ENCODE measurements at places on chromosomes 11 and 22.

DNA sequence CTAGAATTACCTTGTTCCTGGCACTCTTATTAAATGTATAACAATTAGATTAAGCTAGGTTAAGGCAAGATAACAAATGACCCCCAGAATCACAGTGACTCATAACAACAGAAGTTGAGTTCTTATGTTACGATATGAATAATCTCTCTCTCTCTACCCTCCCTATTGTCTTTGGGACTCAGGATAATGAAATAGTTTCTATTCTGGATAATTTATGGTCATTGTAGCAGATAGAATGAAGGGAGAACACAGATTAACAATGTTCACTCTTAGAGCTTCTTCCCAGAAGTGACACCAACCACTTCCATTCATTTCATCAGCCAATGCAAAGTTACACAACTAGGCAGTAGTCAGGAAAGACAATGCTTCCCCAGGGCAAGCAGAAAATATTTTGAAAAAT lies 334.5 kb downstream of the C11orf87 start:
- no peak for DNase-seq

GRCh38 chr11:101707477-101707876 lies 123.7 kb upstream of the TRPC6 start:
- no peak for DNase-seq

DNA sequence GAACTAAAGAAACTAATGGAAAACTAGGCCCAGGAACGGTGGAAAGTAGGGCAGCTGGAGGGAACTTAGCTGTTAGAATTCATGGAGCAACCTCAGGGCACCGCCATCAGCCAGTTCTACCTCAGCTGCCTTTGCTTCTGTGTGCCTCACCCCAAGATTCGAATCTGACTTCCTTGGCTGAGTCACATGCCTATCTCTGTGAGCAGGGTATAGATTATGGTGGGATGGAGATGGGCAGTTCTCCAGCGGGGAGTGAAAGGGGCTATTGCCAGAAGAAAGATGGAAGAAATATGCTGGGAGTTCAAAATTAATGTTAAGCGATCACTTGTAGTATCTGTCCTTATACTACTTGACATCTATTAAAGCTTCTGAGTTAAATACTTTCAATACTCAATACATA lies 18.9 kb upstream of the VWA5A start:
- no peak for DNase-seq

DNA sequence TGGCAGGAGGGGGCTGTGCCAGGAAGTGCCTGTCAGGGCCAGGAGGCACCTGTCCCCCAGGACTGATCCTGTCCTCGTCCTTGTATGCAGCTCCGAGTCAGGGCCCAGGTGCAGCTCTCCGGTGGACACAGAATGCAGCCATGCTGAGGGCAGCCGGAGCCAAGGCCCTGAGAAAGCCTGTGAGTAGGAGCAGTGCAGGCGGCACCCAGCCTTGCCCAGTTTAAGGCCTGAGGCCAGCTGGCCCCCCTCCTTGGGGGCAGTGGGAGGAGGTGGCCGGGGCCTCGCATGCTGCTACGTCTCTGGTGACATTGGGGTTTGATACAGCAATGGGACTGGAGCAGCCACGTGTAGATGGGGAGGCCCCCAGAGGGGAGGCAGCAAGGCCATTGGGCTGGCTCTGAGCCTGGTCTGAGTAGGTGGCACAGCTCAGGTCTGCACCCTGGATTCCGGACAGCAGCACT lies 34.9 kb downstream of the SBF1 start:
- no peak for DNase-seq

- no peak for DNase-seq
These were observed 147.9 kb upstream of the PLET1 start for GRCh38 chr11:112408517-112408916.

DNA sequence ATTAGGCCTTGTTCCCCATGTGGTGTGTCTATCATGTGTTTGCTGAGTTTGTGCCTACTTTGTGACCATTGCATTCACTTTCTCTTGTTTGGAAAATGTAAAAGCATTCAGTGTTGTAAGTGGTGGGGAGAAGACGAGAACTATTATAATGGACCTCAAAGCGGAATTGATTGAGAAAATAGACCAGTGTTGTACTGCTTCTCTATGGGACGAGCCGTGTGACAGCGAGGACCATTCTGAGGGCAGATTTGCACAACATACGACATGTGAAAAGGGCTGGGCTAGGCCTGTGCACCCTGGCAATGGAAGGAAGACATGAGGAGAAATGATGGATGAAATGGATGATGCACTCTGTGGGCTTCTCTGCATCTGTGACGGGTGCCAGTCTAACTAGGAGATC lies 233.5 kb downstream of the DSCAML1 start:
- no peak for DNase-seq

GRCh38 chr11:130583801-130584211 lies 135.4 kb downstream of the ADAMTS15 start:
- DNase-seq: no peak

- DNase-seq: peak; percentile 18
These were observed 203.0 kb upstream of the SORL1-AS1 start for GRCh38 chr11:121655537-121656327.

DNA sequence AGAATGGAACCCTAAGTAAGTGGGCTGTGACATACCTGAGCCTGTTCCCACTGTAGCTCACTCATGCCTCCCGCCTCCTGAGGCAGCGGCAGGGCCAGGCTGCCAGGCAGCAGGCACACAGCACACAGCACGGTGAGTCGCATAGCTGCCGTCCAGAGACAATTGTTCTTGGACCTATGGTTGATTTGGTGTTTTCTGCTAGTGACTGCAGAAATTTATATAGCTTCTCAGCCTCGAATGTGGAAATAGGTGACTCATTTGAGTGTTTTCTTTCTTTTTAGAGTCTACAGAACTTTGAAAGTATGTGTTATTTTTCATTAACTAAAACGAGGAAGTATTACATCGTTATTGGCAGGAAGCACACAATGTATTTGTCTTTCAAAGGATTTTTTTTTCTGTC lies at the start of gene MMP7:
Gene MMP7, minus strand, starts transcription at position 190 of the 400 bp plus-strand sequence. Its CDS starts 47 bp downstream, at position 143.
- no peak for DNase-seq

- DNase-seq: no peak
These were observed 18.0 kb upstream of the ARHGAP32 start for GRCh38 chr11:129209891-129210830.

DNA sequence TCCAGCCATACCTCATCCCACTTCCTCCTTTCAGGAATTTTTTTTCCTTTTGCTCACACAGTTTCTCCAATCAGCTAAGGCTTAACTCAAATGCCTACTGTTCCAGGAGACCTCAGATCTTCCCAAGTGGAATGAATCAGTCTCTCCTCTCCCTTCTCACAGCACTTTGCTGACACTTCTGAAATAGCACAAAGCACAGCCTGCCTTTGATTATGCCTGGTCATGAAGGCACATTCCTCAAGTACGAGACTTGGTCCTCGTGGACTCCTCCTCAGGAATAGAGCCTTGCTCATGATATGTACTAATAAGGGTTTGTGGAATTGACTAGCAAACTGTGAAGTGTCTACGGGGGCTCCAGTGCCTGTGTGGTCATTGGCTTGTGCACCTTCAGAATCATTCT lies 176.7 kb upstream of the TENM4 start:
- DNase-seq: no peak

- DNase-seq: peak; percentile 53
These were observed 796 bp upstream of the YIF1A start for GRCh38 chr11:66289548-66290329.

- DNase-seq: no peak
These were observed 88.0 kb upstream of the DBX1 start for GRCh38 chr11:20248121-20248772.

DNA sequence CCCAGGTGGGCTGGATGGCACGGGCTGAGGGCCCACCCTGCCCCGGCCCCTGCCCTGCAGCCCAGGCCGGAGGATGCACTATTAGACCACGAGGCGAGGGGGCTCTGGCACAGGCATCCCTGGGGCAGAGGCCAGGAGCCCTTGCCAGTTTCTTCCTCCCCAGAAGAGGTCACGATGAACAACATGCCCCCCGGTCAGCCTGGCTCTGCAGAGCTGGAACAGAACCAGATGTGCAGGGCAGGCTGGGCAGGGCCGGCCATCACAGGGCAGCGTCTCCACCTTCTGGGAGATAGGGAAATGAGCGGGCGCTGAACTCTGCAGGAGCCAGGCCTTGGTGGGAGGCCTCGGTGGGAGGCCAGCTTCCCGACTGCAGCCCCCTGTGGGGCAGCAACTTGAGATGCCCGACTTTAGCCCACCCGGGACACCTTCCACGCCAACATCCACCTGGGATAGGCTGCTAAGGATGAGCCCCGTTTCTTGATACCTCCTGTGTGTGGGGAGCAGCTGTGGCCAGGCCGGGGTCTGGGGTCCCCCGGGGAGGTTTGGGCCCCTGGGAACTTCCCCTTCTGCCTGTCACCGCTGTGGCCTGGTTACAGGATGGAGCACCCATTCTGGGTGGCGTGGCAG lies 21.8 kb upstream of the GNB1L start:
- DNase-seq: no peak

- no peak for DNase-seq
These were observed 68.5 kb downstream of the SPATA19 start for GRCh38 chr11:133776671-133777367.

GRCh38 chr22:25120761-25121212 lies 78.9 kb upstream of the CRYBB3 start:
- no peak for DNase-seq

DNA sequence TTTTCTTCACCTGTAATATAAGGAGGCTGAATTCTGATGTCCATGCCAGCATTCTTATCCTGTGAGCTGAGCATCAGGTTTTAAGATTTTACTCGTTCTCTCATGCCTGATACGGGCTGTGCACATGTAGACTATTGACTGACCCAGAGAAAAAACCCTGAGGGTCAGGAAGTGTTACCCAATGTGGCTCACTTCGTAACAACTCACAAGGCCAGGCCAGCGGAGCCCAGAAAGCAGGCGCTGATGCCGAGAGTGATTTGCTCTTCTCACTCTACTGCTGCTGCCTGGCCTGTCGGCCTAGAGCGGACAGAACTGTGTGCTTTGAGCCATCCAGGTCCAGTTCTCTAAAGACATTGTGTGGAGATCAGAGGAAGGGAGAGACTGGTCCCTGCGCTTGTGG lies 10.8 kb downstream of the THYN1 start:
- no peak for DNase-seq

GRCh38 chr11:11311169-11311568 lies 41.9 kb downstream of the CSNK2A3 start:
- no peak for DNase-seq

DNA sequence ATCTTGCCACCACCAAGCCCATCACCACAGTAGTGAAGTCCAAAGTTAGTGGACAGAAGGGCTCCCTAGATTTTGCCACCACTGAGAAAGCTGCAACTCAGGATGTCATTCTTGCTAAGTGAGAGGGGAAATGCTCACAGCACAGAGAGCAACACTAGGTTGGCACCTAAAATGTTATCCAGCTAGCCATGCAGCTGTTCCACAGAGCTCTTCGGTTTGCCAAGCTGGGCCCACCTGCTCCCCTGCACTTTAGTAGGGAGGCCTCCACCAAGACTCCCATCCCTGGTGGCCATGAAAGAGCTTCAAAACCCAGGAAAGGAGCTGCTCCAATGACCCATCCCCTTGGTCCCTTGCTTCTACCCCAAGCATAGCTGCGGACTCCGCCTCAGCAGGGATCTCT lies 63.8 kb downstream of the TRIM29 start:
- DNase-seq: no peak

DNA sequence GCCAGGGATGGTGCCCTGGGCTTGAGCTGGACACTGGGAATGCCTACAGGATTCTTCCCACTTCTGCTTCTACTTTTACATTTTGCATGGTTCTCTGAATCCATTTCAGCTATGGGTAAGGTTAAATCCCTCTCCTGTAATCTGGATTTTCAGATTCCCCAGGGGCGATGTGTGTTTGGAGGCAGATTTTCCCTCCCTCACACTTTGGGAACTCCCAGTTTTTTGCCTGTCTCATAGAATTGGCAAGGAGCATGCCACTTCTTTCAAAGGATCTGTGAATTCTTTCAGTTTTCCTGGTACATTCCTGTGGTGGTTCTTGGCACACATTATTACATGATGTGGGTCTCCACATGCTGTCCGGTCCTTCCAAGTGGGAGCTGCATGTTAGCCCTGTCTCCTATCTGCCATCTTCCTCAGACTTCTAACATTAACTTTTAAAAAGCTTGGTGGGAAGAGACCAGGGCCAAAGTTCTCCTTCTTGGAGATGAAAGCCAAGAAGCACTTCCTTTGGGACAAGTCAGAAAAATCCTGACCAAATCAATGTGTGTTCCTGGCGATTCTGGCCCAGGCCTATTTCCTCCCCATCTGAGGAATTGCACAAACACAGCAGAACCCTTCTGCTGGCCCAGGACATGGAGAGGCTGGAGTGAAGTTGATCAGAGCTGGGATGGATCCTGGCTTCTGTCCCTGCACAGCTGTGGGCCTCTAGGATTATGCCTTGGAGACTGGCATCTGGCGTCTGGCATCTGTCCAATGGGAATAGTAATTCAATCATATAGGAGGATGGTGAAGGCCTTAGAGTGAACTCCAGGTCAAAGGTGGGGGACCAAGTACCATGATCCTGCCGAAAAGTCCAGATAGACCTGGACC lies 5.4 kb upstream of the APOL2 start:
- DNase-seq: no peak

- no peak for DNase-seq
These were observed 116.7 kb downstream of the KCNQ1OT1 start for GRCh38 chr11:2582946-2583604.

DNA sequence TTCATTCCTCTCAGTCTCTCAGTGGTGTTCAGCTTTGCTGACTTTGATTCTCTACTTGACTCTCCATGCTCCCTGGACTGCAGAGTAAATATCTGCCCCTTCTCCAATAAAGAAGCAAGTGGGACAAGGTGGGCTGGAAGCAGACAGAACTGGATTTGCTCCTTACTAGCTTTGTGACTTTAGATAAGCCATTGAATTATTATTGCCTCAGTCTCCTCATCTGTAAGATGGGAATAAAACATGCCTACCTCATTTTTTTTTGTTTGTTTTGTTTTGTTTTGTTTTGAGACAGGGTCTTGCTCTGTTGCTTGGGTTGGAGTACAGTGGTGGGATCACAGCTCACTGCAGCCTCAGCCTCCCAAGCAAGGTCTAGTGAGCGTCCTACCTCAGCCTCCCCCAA lies 44.6 kb downstream of the WT1 start:
- no peak for DNase-seq

DNA sequence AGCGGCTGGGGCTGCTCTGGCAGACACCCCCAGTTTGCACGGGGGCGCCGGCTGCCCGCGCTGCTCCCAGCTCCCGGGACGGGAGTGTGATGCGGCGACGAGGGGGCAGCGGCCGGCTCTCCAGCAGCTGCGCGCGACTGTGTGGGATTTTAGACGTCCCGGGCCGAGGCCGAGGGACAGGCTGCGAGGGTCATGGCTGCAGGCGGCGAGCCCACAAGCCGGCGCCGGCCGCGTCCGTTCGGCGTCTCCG lies 159 bp downstream of the FZD4 start:
- no peak for DNase-seq
